Subcutaneous preadipocyte (primary cell): ENCODE measurements at places on chromosomes 3 and 15. TPM values are rescaled to one million over a fixed set of nuclear protein-coding genes. Genes with fewer than 3 reads are reported as not detected.

Gene ZDHHC19
- total RNA-seq: not detected in 2 replicates

Gene CKMT1A
- total RNA-seq: not detected in 2 replicates

Gene TIMP4
- total RNA-seq: 12.7 and 33.4 TPM in 2 replicates

Gene PAQR9
- 0.20 TPM in 1 of 2 replicates, not detected in the other for total RNA-seq

Gene GOLGA6L6
- not detected in 2 replicates for total RNA-seq
